ENCODE measurements at places on chromosomes 3 and 15.
A peak's percentile ranks its signal among the peaks of the same experiment; 100 is the strongest.

DNA sequence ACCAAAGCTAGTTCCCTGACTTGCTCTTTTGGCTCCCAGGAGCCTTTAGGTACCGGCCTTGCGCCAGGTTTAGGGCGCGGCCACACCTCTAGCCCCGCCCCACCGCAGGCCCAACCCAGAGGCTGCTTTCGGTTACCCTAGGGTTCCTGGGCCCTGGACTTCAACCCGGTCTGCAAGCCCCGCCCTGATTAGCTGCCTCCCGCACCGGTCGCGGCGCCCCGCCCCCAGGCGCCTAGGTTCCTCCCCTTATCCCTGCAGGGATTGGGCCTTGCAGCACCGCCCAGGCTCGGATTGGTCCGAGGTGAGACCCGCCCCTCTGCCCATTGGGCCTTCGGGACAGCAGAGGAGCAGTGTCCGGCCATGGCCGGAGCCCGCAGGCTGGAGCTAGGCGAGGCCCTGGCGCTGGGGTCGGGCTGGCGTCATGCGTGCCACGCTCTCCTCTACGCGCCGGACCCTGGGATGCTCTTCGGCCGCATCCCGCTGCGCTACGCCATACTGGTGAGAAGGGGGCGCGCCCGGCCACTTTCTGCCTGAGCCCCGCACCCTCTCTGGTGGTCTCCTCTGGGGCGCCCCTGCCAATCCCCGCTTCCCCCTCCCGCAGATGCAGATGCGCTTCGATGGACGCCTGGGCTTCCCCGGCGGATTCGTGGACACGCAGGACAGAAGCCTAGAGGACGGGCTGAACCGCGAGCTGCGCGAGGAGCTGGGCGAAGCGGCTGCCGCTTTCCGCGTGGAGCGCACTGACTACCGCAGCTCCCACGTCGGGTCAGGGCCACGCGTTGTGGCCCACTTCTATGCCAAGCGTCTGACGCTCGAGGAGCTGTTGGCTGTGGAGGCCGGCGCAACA lies at the start of gene NUDT16:
Gene NUDT16 (plus strand): TSS at position 330 of the 847 bp plus-strand sequence. CDS start 31 bp downstream, at position 361.
- H3K4me3 ChIP-seq: peak within 1 kb of the TSS; percentile 94
- H3K27me3 ChIP-seq: no peaks in the 10 kb centered on the region
- peak within 1 kb of the TSS; percentile 79 for H3K27ac ChIP-seq
- peaks cover 11% of the 10 kb centered on the region for H3K36me3 ChIP-seq

DNA sequence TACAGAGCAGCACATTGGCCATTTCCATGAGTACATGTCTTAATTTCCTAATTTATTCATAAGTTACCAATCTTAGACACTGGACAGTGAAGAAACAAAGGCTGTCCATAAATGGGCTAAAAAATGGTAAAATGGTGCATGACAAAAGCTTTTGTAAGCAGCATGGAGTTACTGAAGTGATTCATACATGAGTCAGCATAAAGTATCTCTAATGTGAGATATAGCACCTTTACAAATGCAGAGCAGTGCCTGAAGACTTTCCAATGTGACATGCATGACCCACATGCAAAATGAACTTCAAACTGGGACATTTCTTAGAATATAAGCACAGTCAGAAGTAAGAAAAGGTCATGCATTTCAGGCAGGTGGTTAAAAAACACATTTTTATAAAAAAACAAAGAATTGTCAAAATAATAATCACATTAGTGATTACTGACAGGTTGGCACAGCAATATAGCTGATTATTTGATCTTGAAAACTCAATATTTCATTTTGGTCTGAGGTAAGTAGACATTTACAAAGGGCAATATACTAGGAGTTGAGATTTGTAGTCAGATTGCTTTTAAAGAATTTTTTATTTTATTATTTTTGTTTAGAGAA lies 299.3 kb downstream of the PLCL2 start:
- DNase-seq: no peak
- no peak overlapping the region for H3K27ac ChIP-seq
- H3K4me1 ChIP-seq: peaks cover 7% of the 10 kb centered on the region
- no peaks in the 10 kb centered on the region for H3K27me3 ChIP-seq
- no peaks in the 10 kb centered on the region for H3K36me3 ChIP-seq

GRCh38 chr3:21158861-21159542 lies 592.0 kb downstream of the ZNF385D start:
- H3K27ac ChIP-seq: no peak overlapping the region
- no peaks in the 10 kb centered on the region for H3K27me3 ChIP-seq
- DNase-seq: no peak
- H3K4me1 ChIP-seq: no peaks in the 10 kb centered on the region

DNA sequence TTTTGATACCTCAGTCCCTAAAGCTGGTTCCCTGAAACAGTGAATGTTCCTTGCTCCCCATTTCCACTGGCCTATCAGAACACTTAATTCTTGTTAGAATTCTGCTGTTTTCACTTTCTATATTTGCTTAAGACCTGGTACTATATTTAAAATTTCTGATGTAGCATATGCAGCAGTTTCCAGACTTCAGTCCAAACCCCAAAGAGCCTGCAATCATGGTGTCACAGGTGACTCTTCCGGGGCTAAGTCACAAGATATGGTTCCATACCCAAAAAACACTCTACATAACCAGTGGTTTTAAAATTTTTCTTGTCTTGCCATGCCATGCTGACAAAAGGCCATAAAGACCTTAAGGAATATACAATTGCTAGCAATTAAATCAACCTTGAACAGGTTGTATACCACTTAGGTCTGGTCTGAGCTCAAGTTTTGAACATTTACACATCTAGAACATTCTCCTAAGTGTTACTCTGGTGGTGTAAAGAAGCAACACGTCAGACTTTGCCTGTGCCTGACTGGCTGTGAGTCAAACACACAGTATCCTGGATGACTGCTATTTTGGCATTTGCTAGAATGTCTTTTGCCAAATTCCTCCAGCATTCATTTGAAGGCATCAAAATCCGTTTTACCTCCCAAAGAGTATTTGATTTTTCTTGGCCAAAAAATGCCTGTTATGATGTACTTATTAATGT lies 160.0 kb downstream of the FRMD5 start:
- peaks cover 7% of the 10 kb centered on the region for H3K4me1 ChIP-seq
- H3K27ac ChIP-seq: no peak overlapping the region

DNA sequence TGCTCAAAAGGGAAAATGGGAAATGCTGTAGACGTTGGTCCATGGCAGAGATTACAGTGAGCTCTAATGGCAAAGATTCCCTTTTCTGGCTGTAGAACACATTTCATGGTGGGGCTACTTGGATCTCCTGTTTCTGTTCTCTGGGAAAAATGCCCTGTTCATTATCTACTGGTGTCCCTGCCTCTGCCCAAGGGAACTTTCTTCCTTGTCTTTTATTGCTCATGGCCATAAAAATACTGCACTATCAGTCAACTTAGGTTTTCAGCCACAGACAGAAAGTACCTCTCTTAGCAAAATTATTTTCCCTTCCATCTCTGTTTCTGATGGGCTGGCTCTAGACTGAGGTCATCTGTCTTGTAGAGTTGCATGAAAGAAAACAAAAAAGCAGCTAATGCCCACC lies 98.9 kb downstream of the PDCD6IP start:
- no peaks in the 10 kb centered on the region for H3K36me3 ChIP-seq
- H3K4me3 ChIP-seq: no peak overlapping the region
- no peak overlapping the region for H3K27ac ChIP-seq

DNA sequence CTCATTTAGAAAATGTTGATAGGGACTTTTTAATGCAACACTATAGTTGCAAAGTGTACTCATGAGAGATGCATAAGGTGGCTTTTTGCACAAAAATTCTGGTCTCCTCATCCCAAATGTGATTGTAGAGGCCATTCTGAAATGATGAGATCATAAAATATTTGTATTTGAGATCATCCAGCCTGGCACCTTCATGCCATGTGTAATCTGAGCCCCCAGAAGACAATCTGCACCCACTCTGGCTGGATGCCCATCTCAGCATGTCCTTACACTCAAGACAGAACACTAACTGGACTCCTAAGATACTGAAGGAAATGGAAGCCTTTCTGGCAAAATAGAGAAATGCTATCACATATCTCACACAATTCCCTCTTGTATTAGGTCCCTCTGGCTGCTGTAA lies 49.2 kb downstream of the SLC7A14 start:
- H3K4me3 ChIP-seq: no peak overlapping the region
- H3K27ac ChIP-seq: no peak overlapping the region
- peaks cover 9% of the 10 kb centered on the region for H3K4me1 ChIP-seq
- DNase-seq: no peak

DNA sequence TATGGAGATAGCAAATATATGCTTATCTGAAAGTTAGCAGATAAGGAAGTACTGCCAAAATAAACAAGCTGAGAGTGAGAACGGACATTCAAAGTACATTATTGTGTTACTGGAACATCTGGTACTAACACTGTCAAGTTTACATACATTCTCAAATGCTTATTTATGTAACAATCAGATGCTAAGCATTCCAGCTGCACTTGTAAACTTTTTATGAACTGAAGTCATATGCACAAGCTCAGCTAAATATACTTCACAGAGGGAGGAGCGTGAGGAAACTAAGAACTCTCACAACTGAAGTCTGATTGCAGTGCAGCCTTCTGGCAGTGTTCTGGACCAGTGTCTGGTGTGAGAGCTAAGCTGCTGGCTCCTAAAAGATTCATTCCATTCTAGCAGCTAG lies 223.7 kb upstream of the NANOGP8 start:
- H3K4me1 ChIP-seq: peaks cover 2% of the 10 kb centered on the region
- H3K4me3 ChIP-seq: no peak overlapping the region
- H3K36me3 ChIP-seq: no peaks in the 10 kb centered on the region
- no peak for DNase-seq
- no peak overlapping the region for H3K27ac ChIP-seq

- no peak overlapping the region for H3K4me3 ChIP-seq
- no peaks in the 10 kb centered on the region for H3K36me3 ChIP-seq
- H3K27me3 ChIP-seq: no peaks in the 10 kb centered on the region
Measured at GRCh38 chr3:55292360-55292759, 194.7 kb downstream of the WNT5A start.

DNA sequence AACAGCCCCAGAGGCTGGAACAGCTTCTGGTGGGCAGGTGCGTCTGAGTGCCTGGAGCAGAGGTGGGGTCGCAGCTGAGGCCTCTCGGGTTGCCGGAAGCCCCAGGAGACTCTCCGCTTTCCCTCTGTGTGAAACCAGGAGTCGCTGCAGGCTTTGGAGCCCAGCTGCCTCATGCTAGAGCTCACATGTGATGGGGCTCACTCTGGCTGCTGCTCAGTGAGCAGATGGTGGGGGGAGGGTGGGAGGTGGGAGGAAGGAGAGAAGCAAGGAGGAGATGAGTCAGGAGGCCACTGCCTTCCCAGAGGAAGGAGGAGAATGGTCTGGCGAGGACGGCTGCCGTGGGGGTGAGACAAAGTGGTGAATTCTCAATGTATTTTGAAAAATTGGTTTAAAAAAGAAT lies 290.1 kb upstream of the CHRNA7 start:
- DNase-seq: peak; percentile 83
- H3K4me1 ChIP-seq: no peaks in the 10 kb centered on the region
- H3K36me3 ChIP-seq: no peaks in the 10 kb centered on the region
- H3K27ac ChIP-seq: no peak overlapping the region
- H3K27me3 ChIP-seq: no peaks in the 10 kb centered on the region

DNA sequence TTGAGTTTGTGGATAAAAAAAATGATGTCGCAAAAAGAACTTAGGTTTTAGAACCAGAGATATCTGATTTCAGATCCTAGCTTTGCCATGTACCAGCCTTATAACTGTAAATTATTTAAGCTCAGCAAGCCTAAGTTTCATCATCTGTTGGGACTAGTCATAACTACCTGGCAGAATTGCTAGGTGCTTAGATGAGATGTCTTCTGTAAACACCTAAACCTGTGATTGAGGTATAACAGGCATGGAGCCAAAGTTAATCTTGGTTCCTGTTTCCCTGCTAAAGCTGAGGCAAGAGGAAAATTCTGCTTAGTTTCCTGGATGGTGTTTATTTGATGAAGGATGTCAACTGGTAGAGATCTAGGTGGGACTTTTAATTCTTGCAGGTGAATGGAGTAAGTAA lies 331.3 kb upstream of the RBMS3 start:
- no peak for DNase-seq
- no peak overlapping the region for H3K27ac ChIP-seq
- H3K4me3 ChIP-seq: no peak overlapping the region
- no peaks in the 10 kb centered on the region for H3K27me3 ChIP-seq
- no peaks in the 10 kb centered on the region for H3K36me3 ChIP-seq

GRCh38 chr3:56879436-56880215 lies 77.9 kb upstream of the ARHGEF3 start:
- no peak overlapping the region for H3K27ac ChIP-seq
- peaks cover 4% of the 10 kb centered on the region for H3K4me1 ChIP-seq
- no peaks in the 10 kb centered on the region for H3K36me3 ChIP-seq
- no peaks in the 10 kb centered on the region for H3K27me3 ChIP-seq
- no peak overlapping the region for H3K4me3 ChIP-seq

DNA sequence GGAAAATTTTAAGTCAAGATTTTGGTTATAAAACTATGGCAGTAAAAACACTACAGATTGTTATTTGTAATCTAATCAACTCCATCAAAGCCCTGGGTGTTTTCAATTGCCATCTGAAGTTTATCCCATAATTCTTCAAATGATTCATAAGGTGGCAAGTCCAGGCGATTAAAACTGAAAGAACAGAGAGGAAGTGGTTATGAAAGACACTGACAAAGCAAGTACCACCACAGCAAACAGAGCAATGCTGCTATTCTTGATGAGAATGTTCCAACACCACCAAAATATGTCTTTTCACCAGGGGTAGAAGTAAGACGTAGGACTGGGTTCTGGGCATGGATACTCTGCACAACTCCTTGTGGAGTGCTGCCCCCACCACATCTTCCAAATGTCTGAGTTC lies 86.9 kb upstream of the PRTG start:
- H3K4me1 ChIP-seq: no peaks in the 10 kb centered on the region
- no peak overlapping the region for H3K27ac ChIP-seq
- H3K27me3 ChIP-seq: peaks cover 100% of the 10 kb centered on the region
- no peak for DNase-seq
- no peak overlapping the region for H3K4me3 ChIP-seq

DNA sequence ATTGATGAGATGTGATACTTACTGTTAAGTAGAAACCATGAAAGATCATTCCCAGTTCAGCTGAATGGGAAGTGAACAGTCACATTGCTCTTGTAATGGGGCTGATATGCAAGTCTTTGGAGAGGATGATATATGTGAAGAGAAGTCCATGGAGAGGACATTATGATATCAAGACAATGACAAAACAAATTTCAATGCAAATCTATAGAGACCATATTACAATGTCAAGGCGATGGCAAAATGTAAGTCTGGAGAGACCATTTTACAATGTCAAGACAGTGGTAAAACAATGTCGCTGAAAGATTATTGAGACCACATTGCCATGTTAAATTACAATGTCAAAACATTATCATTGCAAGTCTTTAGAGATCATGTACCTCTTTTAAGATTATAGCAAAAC lies 277.1 kb upstream of the MEIS2 start:
- H3K27ac ChIP-seq: no peak overlapping the region
- H3K27me3 ChIP-seq: no peaks in the 10 kb centered on the region
- no peak for DNase-seq
- no peaks in the 10 kb centered on the region for H3K4me1 ChIP-seq
